Kidney glomerular epithelial cell (primary cell): ENCODE measurements at places on chromosomes 7 and 10.

DNA sequence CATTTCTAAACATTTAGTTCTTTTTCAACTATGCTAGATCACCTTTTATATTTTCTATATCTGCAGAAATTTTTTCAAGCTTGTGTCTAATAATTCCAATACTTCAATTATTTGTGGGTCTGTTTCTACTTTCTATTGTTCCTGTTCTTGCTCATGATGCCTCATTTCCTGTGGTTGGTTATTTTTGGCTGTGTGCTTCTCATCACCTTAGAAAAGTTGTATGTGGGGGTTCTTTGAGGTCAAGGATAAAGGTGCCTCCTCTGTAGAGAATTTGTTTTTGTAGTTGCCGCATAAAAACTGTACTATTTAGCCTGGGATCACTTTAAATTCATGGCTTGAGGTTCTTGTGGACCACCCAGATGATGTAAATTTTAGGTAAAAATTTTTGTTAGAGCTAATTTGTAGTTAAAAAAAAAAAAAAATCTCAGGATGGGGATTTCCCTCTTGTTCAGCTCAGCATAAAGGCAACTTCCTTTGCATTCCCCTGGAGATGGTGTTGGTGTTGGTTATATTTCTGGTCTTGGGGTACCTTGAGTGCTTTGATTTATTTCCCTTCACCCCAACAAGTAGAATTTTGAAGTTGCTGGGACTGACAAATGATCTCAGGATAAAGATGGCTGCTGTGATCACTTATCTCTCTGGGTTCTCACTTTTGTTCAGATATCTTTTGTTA lies 27.0 kb upstream of the JAZF1 start:
- no peak for DNase-seq

- no peak for DNase-seq
These were observed 44.2 kb downstream of the ZCCHC24 start for GRCh38 chr10:79401015-79401921.

DNA sequence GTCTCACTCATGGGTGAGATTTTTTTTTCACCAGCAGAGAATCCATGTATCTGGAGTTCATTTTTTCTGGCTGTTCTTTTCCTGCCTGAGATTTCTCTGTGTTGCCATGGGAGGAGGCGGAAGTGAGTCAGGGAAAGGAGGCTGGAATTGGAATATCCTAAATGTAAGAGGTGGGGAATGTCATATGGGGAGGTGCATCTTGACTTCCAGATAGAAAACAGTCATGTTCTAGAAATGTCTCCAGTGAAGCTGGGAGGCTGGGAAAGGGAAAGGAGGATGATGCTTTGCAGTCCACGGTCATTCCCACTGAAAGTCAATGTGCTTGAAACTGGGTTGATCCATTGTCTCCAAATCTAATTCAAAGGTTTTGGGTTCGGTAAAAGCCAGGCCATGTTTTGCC lies 39.7 kb upstream of the HPS1 start:
- DNase-seq, result no peak

DNA sequence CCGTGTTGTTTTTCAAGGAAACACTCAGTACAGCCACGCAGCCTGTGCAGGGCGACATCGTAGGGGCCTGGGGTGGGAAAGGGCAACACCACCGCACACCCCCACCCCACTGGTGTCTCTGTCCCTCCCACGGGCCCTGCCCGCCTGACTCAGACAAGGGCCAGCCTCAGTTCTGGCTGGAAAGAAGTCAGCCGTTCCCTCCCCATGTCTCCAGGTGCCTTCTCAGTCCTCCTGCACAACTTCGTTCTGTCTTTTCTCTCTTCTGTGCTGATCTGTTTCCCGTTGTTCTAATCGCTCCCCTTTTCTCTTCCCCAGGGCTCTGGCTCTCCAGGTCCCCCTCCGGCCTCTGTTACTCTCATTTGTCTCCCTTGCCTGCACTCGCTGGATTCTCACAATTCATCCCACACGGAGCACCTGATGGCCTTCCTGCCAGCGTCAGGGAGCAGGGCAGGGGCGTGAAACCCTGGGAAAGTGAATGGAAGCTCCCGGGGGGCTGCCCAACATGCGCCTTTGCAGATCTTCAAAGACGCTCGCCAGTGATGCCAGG lies 97.7 kb downstream of the WDR37 start:
- DNase-seq, result no peak

DNA sequence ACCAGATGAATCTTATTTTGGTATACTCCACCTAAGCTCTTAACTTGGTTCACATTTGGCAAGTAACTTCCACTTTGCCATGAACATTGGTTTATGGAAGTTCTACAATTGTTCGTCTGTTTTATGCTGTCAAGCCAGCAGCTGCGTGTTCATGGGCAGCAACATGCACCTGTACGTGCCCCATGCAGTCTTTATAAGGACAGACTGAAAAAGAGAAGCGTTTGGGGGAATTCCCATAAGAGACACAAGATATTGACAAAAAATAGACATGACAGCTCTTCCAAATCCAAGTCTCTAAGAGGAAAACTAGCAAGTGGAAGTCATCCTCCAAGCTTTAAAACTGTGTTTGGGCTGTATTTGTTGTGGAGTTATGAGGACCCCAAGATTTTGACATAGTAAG lies 151.6 kb downstream of the SLC16A9 start:
- DNase-seq, result no peak
